Fibroblast of skin of scalp (primary cell): ENCODE measurements at places on chromosomes 5 and 9.

DNA sequence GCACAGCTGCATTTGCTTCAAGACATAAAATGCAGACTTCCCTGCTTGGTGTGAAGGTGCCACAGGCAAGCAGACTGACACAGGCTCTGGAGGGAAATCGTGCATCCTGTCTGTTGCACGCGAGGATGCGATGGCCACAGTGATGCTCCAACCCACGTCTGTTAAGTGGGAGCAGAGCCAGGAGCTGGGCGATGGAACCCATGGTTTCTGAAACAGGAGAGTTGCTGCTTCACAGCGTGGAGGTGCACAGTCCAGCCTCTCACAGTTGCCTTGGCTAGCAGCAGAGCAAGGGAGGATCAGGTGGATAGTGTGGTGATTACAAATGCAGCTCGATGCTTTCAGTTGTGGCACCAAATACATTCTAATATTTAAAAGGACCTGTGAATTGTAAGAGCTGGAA lies 108.8 kb downstream of the TENT4A start:
- DNase-seq, result no peak

DNA sequence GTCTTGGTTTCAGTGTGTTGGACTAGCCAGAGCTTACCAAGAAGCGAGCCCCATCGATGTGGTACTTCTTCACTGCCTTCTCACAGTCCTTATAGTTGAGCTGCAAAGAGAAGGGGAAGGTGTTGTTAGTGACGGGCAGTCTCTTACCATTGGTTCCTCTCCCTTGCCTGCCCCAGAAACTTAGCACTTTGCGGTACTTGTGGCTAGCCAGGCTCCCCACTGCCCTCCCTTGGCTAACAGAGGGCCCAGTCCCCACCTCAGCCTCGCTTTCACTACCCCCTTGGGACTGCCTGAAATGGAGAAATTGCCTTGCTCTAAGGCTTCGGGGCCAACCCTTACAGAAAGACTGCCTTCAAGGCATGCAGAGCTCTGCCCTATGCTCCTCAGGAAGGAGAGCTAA lies 4.3 kb downstream of the LCP2 start:
- no peak for DNase-seq

DNA sequence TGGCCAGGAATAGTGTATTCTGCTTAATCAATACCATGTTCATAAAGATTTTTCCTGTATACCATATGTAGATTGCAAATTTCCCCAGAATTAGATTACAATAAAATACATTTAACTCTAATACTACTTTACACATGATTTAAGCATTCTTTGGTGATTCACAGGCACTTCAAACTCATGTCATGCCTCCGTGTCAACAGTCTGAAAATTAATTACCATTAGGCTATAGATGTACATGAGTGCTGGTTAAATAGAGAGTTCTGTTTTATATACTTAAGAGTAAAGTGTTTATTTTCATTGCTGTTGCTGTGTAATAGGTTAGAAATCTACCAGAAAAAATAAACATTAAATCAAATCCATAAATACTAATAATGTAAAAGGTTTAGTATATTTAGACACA lies 159.8 kb downstream of the ZSWIM6 start:
- peak; percentile 45 for DNase-seq

- DNase-seq, result peak; percentile 49
These were observed 56.6 kb downstream of the C6 start for GRCh38 chr5:41156739-41157138.

- peak; percentile 19 for DNase-seq
These were observed 674 bp downstream of the C5orf15 start for GRCh38 chr5:133967698-133968203.
